ENCODE measurements at places on chromosomes 1 and 21.

DNA sequence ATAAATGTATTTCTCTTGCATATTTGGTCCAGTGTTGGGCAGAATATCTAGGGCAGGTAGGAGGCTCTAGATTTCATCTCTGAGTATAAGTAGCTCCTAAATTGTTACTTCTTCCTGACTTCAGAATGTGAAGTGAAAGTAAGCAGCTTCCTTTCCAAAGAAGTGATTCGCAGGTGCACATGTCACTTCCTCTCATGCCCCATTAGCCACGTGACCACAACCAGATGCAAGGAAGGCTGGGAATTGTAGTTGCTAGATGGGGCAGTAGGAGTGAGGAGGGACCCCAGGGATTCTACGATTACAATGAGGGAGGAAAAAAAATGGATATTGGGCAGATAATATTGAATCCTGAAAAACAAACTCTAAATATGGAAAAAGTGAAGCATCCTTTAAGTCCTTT lies 113.2 kb upstream of the CYYR1 start:
- peak; percentile 22 for DNase-seq

GRCh38 chr1:10444795-10445397 lies 4.9 kb upstream of the CORT start:
- DNase-seq: no peak

DNA sequence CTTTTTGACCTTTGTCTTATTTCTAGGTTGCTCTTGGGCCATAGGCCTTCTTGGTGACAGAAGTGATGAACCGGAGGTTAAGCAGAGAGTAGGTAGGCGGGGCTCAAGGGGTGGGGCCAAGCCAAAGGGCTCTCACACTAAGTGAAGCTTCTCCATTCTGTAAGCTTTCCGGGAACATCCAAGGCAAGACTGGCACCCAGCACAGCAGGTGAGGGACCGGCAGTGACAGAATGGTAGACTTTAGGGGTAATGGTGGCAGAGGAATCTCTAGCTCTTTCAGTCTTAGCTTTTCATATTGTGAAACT lies at the start of gene TNFAIP8L2:
Gene TNFAIP8L2, plus strand, starts transcription at position 135 of the 305 bp plus-strand sequence. CDS start 2,049 bp downstream, outside the sequence.
- DNase-seq: peak; percentile 43

DNA sequence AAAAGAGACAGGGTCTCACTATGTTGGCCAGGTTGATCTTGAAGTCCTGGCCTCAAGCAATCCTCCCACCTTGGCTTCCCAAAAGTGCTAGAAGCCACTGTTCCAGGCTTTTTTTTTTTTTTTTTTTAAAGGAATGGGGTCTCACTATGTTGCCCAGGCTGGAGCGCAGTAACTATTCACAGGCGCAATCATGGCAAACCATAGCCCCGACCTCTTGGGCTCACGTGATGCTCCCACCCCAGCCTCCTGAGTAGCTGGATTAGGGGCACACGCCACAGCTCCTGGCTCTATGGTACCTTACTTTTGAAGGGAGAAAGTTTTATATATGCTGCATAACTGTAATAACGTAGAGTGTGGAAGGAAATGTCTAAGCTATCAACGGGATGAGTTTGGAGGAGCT lies 5.7 kb upstream of the ATP13A2 start:
- DNase-seq: no peak

DNA sequence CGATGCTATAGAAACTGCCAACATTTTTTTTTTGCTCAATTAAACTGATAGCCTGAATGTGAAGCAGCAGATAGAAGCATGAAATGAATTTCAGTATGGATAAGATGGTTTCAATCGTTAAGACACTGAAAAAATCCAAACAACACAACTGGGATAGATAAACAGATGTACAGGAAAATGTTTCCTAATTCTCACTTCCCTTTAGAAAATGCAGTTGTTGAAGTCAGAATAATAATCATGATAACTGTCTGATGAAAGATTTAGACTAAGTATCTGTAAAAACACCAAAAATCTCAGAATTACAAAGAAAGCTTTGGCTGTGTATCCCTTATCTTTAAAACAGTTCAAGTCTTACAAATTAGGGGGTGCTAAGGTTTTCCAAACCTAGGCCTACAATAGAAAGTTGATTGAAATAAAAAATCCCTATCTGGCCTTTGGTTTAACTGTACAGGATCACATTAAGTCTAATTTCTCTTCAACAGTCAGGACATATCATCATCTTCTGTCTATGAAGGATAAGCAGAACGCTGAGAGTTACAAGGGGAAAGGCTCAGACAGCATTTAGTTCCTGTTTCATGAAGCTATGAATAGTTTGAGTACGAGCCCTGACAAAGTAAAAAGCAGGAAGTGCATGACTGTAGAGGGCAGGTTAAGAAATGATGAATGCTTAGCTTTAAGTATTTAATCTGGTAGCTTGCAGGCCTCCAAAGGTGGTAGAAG lies 203.2 kb downstream of the APP start:
- no peak for DNase-seq

DNA sequence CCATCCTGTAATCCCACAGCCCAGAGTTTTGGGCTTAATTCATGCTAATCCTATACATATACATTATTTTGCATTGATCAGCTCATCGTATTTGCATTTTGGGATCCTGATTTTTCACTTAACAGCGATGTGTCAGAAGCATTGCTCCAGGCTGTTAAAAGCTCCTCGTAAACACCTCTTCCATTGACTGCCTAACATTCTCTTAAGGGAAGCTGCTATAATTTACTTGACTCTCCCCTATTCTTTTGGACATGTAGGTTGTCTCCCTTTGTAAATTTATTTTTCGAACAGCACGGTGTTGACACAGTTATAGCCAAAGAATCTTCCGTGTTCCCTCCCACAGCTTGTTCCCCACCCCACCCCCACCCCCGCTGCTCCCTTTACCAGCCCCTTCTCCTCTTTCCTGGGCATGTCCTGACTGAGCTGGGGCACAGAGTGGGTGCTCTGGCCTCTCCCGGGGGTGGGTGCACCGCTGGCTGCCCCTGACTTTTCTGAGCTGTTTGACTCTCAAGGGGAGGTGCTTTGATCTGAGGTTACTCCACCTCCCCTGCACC lies 22.8 kb downstream of the LDLRAP1 start:
- no peak for DNase-seq

DNA sequence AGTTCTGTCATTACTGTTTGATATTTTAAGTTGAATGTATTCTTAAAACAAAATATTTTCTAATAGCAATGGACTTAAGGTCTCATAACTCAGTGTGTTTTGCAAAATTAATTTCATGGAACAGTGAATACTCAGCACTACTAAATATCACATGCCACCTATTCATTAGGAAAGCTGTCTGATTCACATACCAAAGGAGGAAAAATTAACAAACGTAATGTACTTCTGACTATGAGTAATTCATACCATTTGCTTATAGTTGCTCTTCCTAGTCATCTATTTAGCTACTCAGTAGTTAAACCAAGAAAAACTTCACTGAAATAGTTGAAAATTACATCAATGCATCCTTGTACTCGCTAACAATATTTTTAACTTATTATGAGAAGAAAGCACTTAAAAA lies 35.2 kb downstream of the TP53BP2 start:
- no peak for DNase-seq

DNA sequence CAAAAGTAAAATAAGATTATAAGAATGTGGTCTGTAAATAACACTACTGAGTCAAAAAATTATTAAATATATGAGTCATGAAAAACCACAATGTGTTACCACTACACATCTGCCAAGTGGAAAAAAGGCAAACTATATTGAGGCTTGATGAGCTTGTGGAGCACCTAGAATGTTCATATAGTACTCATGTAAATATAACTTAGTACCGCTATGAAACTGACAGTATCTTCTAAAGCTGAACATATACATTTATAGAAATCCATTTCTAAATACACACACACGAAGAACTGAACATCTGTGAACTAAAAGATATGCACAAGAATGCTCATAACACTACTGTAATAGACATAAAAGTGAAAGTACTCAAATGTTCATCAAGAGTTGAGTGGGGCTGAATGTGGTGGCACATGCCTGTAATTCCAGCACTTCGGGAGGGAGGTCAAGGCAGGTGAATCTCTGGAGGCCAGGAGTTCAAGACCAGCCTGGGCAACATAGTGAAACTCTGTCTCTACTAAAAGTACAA lies 18.5 kb upstream of the GBP3 start:
- DNase-seq: no peak

GRCh38 chr1:163401211-163401610 lies 79.5 kb downstream of the NUF2 start:
- no peak for DNase-seq

- DNase-seq: no peak
Measured at GRCh38 chr1:156435545-156436140, 64.9 kb downstream of the MEF2D start.

DNA sequence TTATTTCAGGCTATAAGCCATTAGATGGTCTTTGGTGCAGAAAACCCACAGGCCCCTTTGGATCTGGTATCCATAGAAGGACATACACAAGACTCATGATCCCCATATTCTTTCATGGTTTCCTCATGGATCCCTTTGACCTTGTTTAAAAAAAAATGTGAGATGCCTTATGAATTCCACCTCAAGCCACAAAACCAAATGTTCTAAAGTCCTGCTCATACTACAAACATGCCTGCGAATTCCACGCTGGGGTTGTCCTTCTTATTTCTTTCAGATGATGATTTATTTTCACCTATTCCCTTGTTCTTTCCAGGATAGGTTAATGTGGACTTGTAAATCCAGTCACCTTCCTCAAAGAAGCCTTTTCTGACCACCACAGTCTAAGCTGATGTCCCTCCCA lies 256.9 kb upstream of the DPYD start:
- no peak for DNase-seq

GRCh38 chr1:23533246-23534023 lies 2.4 kb upstream of the E2F2 start:
- DNase-seq: no peak

GRCh38 chr1:218364028-218364710 lies 19.0 kb downstream of the TGFB2 start:
- no peak for DNase-seq

GRCh38 chr1:194288238-194288637 lies 1101.8 kb upstream of the B3GALT2 start:
- DNase-seq: no peak

DNA sequence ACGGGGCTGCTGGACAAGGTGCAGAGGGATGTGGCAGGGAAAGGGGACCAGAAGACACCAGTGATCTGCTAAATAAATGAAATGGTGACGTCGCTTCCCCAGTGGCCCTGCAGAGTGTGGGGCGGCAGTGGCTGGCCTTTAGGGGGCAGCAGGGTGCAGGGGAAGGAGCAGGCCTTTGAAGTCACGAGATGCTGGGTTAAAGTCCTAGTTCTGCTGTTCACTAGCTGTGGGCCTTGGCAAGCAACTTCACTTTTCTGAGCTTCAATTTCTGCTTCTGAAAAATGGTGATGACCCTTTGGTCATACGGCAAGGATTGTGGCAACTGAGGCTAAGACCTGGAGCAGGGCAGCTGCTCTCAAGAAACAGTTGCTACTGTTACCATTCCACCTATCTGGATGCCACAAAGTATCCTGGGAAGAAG lies 9.2 kb upstream of the GALE start:
- peak; percentile 84 for DNase-seq

DNA sequence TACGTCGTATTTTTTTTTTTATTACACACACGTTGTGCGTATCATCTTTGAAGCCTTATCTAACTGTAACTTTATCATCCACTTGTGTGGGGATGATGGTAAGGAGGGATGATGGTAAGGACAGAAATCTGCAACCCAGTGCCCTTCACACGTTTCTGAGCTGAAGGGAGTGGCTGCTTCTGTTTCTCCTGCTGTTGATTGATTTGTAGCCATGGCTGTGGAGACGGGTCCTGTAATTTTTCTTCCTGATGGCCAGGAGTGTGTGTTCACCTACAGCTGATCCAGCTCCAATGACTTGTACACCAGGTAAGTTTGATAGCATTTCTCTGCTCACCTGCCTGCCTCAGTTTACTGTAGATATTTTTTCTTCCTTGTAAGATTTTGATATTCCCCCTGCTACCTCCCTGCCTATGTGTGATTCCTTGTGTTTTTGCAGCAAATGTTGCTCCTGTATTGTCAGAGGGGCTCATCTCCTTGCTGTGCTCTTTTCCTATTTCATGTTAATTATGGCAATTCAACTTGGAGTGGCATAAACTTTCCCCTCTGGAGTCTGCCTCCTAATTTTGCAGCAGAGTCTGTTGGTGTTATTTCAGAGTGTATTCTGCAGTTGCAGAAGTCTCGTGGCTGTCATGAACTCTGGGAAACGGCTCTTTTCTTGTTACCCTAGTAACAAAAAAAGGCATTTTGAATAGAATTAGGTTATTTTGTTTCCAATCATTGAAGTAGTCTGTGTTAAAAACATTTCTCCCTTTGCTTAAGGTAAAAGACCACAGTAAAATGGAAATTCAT lies 64.1 kb downstream of the SH3BGR start:
- no peak for DNase-seq

- DNase-seq: no peak
Measured at GRCh38 chr1:203424285-203424684, 51.3 kb upstream of the PRELP start.

DNA sequence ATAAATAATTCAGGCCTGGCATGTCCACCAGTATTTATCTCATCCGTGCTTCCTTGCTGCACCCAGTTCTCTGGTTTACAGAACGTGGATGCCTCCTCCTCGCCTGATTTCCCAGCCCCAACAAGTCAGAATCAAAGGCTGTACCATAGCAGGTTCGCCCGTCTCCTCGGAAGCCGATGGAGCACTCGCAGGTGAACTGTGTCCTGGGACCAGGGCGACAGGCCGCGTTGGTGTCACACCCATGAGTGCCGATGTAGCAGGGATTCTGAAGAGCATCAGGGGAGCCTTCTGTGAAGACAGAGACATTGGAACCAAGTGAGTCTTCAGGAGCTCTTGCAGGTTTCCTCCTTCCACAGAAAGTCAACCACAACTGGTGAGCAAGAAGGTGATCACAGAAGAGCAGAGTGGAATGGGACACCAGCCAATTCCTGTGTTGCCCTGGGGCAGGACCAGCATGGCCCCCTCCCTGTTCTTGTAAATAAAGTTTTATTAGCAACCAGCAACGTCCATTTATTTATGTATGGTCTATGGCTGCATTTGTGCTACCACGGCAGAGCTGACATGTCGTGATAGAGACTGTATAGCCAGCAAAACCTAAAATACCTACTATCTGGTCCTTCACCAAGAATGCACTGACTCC lies 40.8 kb downstream of the NID1 start:
- no peak for DNase-seq

- no peak for DNase-seq
Measured at GRCh38 chr1:59596432-59596831, 218.3 kb upstream of the HOOK1 start.

GRCh38 chr21:38645282-38645681 lies 147.0 kb upstream of the ERG start:
- no peak for DNase-seq
